ENCODE measurements at places on chromosomes 3 and 15.

DNA sequence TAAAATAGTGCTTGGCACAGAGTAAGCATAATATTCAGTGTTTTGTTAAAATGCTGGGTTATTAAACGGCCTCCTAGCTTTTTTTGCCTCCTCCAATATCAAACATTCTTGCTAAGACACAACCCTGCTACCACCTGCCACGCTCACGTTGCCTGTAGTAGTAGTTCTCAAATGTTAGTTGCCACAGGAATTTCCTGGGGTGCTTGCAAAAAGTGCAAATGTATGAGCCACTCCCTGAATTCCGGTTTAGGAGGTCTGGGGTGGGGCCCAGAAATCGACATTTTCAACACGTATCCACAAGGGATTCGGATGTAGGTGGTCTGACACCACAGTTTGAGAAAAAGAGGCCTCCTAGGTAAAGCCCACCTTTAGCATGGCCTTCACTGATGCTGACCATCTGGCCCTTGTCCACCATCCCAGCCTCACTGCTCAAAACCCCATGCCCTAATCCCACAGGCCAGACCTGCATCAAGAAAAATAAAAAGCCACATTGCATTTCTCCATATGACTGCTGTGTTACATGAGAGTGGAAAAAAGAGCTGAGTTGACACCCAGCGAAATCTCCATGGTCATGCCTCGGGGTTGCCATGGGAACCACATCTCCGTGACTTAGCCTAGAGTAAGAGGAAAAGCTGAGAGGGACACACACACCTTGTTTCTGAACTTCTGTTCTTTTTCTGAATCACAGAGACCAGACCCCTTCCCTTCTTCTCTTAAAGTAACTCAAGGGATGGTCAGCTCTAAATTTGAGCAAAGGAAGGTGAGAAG lies 116.4 kb upstream of the HES1 start:
- DNase-seq = no peak

DNA sequence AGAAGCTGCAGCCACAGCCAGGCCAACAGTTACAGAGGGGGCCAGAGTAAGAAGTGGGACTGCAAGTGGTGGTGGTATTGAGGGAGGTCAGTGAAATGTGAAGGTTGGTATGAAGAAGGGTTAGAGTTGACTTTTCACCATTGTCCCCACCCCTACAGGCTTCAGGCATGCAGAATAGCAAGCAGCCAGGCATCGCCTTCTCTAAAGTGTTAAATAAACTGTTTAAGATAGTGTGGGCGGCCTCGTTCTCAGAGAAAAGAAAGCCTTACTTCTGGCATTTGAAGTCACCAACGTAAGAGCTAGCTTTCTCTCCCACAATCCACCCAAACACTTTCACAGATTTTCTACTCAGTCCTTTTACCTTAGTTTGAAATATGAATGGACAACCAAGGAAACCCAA lies 230.0 kb upstream of the CTDSPL start:
- no peak for DNase-seq

GRCh38 chr3:31767920-31768319 lies 213.1 kb downstream of the OSBPL10 start:
- no peak for DNase-seq

DNA sequence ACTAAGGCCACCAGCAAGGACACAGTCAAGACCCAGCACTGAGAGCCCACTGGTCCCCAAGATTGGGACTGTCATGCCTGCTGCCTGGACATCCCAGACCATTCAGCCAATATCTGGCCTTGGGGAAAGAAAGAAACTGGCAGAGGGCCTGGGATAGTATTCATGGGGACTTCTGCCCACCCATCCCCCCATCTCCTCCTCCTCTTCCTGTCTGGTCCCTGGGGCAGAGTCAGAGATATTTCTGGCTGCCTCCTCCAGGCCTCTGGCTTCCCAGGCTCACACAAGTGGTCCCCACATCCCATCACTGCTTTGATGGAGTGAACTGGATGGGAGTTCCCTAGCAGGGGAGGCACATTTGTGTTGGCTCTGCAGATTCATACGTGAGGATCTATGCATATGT lies 4.2 kb upstream of the RASL12 start:
- DNase-seq = no peak

DNA sequence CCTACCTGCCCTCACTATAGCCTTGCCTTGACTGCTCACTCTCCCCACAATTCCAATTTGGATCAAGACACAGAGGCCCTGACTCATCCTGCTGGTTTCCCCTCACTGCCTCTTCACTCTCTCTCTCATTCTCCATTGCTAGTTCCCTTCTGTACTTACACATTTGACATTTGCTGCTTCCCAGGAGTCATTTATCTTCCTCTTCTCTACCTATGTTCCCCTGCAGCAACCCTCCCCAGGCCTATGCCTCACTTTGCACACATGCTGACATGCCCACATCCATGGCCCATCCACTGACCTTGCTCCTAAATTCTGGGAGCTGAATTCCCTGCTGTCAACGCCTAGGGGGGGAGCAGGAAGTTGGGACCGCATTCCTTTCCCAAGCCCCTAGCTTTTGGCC lies 82.2 kb downstream of the SRGAP3 start:
- no peak for DNase-seq

GRCh38 chr3:5426094-5426883 lies 238.8 kb downstream of the EDEM1 start:
- DNase-seq = peak; percentile 93

DNA sequence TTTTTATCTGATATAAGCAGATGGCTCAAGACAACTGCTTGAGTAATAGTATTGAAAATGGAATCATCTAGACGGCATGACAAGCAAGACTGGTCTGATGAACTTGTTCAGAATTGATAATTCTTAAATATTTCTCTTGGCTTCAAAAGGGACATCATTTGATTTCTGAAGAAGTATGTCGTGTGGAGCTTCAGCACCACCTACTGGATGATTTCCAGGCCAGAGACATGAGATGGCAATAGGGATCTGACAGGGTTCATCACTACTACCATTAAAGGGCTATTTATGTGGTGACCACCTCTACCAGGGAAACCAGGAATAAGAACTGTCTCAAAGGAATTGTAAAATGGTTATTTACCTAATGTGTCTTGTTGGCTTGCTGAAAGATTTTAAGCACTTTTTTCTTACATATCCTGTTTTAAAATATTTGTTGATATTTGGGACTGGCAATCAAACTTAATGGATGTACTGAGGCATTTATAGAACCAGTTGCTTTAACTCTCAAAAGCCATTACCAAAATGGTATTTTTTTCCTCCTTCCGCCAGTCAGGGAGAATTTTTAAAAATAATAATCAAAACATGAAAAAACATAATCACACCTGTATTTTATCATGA lies 99.5 kb upstream of the FAM98B start:
- peak; percentile 85 for DNase-seq

DNA sequence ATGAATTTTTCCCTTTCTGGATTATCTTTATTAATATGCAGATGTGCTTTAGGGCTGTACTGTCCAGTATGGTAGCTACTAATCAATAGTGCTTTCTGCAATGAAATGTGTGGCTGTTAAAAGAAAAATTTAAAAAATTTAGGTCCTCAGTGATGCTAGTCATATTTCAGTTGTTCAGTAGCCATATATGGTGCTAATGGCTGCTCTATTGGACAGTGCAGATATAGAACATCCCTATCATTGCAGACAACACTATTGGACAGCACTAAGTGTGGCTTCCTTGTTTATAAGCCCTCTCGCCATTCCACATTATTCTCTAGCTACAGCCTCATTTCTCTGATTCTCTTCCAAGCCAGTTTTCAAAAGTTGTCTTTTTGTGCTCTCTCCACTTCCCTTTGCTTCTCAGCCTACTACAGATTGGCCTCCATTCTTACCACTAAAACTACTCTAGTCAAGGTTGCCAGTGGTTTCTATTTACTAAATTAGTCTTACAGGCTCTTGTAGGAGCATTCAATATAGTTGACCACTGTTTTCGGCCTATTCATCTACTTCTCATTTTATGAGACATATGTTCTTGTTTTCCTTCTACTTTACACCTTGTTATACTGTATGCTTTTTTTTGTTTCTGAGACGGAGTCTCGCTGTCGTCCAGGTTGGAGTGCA lies 9.5 kb downstream of the MAPK6 start:
- DNase-seq = no peak

- DNase-seq = peak; percentile 53
Observed at GRCh38 chr3:22117751-22118346, 366.8 kb upstream of the ZNF385D start.

GRCh38 chr3:4019501-4019900 lies 220.3 kb downstream of the LRRN1 start:
- DNase-seq = no peak

DNA sequence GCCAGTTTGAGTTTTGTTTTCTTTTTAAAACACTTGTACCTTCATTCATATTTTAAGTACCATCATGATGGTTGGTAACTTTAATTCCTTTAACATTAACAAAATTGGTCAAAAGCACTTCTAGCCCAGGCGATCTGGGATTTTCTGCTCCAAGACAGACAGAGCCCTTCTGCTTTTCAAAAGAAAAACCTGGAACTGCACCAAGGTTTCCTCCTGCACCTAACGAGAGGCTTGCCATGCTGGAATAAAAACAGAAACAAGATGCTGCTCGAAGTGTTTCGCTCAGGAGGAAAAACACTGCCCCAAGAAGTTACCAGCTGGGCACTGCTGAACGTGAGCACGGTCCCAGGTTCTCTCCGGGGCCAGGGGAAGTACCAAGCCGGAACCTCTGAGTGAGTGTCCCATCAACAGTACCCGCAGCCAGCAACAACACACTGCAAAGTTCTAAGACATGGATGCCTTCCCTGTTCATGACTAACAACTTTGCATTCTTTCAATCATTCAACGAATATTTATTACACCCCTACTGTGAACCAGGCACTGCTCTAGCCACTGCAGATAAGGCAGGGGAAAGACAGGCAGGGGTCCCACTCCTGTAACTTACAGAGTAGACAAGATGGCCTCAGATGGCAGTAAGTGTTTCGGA lies 98.8 kb downstream of the XXYLT1 start:
- DNase-seq = no peak

DNA sequence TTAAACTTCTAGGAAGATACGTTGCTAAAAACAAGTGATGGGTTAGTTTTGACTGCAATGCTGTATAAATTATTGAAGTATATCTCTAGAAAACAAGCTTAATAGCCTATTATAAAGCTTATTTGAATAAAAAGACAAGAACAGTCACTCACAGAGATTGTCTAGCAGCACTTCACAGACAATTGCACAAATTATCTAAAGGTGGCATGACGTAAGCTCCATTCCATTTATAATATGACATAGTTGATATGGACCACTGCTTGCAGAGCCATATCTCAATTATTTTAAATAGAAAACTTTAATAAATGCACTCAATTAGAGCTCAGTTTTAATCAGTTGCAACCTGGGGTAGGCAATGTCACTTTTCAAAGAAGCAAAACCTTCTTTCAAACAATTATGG lies 319.9 kb upstream of the GBE1 start:
- no peak for DNase-seq

DNA sequence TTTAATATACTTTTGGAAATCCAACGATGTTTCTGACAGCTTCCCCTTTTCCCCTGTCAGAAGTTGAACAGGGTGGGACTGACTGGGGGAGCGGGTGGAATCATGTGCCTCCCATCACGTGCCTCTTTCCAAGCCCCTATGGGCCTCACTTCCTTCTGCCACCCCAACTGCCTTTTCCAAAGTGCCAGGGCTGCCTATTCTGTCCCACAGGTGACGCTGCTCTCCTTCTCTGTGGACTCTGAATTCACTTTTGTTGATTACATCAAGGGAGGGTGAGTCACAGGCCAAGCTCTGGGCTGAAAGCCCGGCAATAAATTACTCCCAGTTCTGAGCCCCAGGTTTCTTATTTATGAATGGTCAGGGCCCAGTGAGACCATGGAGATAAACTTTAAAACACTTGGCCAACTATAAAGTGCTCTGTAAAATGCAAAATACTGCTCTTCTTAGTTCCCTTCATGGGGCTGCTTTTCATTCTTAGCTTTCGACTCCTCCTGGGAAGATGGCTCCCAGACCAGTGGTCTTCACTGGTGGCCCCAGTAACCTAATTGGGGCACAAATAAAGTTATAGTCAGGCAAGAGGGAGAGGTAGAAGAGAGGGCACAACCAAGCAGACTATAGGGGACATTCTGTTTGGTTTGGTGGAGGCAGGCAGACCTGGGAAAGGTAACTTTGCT lies 12.3 kb downstream of the CPNE9 start:
- DNase-seq = peak; percentile 91

GRCh38 chr3:22671848-22672247 lies 531.3 kb upstream of the UBE2E2 start:
- DNase-seq = peak; percentile 15

DNA sequence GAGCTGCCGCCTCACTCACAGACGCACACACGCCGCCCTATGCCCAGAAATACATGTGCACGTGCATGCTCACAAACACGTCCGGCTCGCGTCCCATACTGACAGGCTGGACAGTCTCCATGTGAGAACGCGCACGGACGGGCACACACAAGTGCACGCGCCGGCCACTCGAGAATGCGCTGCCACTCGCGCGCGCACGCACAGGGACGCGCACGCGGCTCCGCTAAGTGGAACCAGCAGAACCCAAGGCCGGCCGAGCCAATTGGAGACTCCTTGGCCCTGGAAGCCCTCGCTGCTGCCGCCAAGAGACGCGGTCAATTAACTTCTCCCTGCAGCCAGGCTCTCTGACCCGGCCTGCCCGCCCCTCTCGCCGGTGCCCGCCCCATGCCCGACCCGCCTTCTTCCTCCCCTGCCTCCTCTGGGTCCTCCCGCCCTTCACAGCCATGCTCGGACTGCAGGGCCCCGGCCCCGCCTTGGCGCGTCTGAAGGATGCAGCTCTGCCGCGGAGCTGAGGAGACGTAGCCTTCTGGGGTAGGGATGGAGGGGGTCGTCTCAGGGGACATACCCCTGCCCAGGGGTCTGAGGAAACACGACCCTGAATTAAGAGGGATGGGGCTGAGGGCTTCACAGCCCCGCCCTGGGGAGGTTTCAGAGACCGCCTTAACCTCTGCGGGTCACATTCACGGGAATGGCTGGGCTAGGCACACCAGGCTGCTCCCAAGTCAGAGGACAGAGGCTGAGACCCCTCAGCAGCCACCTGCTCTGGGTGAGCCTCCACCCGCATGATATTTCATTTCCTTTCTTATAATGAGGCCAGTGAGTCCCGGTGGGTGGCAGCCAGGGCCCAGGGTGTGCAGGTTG lies 15.0 kb downstream of the PTH1R start:
- DNase-seq = peak; percentile 79

- no peak for DNase-seq
Observed at GRCh38 chr3:144314946-144315345, 343.3 kb downstream of the DIPK2A start.

Data from SK-MEL-5 (cell line).